ENCODE measurements at places on chromosomes 13 and 19. TPM values are rescaled to one million over a fixed set of nuclear protein-coding genes. Genes with fewer than 3 reads are reported as not detected.

ZNF880 gene
- 8.7 TPM for total RNA-seq

ADM5 gene
- total RNA-seq = not detected

- no peaks in the 10 kb centered on the region for H3K4me1 ChIP-seq
- no peak overlapping the region for H3K4me3 ChIP-seq
- peaks cover 16% of the 10 kb centered on the region for H3K27me3 ChIP-seq
- H3K36me3 ChIP-seq = no peaks in the 10 kb centered on the region
Observed at GRCh38 chr19:15028490-15028889, 20.8 kb upstream of the CASP14 start.

DNA sequence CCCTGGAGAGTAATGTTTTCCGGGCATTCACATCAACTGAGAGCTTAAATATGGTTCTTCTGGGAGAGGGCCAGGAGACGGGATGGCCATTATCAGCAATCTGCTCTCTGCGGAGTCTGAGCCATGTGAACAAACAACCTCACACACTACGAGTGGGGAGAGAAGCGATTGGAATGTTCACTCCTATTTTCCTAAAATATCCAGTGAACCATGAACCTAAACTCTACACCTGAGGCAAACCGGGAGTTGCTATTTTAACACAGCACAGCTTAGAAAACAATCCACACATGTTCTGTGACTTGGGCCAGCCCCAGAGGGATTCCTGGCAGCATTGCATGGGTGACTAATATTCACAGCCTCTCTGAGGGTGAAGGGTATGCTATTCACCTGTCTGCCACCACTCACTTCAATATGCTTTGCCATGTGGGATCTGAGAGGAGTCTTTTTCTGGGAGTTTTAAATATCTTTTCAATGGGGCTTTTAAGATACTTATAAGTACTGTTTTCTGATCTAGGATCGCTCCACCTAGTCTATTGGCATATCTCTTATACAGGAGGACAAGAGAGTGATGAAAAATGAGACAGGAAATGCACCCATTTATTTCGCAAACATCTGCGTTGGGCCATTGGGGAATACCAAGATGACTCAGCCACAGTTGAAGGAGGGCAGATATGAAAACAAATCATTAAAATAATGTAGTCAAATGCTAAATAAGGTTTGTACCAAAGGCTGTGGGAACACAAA lies 72.6 kb upstream of the SERP2 start:
- peaks cover 56% of the 10 kb centered on the region for H3K4me1 ChIP-seq
- no peak overlapping the region for H3K4me3 ChIP-seq
- no peaks in the 10 kb centered on the region for H3K27me3 ChIP-seq

- H3K27ac ChIP-seq = no peak overlapping the region
- H3K4me1 ChIP-seq = peaks cover 3% of the 10 kb centered on the region
- no peak overlapping the region for H3K4me3 ChIP-seq
- H3K27me3 ChIP-seq = no peaks in the 10 kb centered on the region
- peaks cover 9% of the 10 kb centered on the region for H3K36me3 ChIP-seq
Observed at GRCh38 chr19:3687774-3688706, 12.2 kb downstream of the PIP5K1C start.

DNA sequence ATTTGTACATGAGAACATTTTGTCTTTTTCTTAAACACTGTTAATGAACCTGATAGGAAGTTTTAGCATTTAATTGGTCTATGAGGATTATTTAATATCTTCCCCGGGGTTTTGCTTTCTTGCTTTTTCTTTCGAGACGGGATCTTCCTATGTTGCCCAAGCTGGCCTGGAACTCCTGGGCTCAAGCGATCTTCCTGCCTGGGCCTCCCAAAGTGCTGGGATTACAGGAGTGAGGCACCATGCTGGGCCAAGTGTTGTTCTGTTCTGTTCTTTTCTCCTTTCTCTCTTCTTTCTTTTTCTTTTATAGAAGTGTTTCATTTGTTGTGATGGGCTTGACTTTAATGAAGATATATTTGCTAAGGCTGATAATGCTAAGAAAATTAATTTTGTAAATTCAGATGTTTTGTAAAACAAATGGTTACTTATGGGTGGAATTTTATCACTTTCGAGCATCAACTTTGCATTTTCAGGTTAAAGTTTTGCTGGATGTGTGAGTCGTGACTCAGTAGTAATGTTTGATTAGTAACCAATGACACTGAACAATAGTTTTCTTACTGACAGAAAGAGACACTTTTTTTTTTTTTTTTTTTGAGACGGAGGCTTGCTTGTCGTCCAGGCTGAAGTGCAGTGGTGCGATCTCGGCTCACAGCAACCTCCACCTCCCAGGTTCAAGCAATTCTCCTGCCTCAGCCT lies 2.2 kb downstream of the PAN3 start:
- peaks cover 8% of the 10 kb centered on the region for H3K36me3 ChIP-seq
- DNase-seq = no peak

Data from SJSA1 (cell line).